Foreskin melanocyte (primary cell): ENCODE measurements at places on chromosomes 11 and 22.

GRCh38 chr22:42912059-42912458 lies 55.0 kb upstream of the ARFGAP3 start:
- no peak for DNase-seq

- no peak for DNase-seq
Observed at GRCh38 chr11:18188796-18189195, 16.2 kb downstream of the MRGPRX4 start.

DNA sequence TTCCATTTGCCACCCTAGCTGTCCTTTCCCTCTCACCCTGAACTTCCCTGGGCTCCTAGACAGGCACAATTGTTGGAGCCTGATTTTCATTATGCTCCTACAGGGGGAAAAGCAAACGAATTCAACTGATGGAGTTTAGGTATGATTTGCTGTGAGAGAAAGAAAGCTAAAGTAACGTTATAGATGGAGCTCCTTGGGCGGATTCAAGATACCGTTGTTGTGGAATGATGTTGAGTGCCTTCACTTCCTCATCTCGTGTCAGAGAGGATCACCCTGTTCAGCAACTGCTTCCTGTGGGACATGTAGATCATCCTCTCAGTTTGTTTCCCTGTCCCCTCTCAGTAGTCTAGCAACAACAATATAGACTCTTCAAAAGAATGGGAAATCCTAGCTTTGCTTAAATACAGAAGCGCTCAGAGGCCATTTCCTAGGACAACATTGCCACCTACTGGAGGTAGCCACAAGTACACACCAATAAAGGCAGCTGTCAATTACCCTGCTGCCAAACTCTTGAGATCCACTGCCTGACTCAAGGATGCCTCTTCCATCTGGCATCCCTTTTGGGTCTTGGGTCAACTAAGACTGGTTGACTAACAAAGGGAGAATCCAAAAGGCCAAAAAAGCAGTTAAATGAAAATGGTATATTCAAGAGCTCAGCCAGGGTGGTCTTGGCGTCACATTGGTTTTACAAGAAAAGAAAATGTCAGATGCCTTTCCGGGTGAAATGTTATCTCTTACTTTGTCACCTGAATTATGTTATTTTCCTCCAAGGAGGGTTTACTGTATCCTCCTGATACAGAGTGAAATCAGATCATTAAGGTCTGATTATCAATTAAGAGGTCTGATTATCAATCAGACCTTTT lies 13.5 kb upstream of the DTX4 start:
- DNase-seq = peak; percentile 67

DNA sequence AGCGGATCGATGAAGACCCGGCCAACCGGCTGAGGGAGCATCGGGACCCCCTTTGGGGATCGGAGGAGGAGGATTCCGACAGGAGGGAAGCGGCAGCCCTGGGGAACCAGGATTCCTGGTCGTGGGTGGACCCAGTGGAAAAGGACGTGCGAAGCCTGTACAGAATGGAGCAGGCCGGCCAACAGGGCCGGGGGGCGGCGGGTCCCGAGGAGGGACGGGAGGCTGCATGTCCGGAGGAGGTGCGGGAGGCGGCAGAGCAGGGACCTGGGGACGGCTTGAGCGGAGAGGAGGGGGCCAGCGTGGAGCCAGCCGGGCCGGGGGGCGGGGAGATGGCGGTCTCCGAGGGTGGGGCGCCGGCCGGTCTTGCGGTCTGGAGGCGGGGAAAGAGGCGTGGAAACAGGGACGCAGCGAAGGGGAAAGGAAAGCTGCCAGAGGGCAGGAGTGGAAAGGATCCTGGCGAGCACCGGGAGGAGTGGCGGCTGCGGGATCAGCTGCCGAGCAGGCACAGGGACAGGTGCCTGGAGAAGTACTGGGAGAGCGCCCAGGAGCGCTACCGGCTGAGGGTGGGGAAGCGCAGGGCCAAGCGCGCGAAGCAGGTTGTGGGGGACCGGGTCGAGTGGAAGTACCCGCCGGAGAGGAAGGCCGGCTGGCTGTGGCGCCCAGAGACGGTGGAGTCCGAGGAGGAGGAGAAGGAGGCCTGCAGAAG lies at the start of gene ANO5:
ANO5 (plus strand) TSS at position 444 of the 706 bp plus-strand sequence. CDS start 408 bp downstream, outside the sequence.
- peak; percentile 29 for DNase-seq

- DNase-seq = no peak
Observed at GRCh38 chr11:65415499-65416340, 6.9 kb upstream of the NEAT1 start.

GRCh38 chr22:23684561-23685031 lies 6.2 kb upstream of the RGL4 start:
- no peak for DNase-seq

GRCh38 chr11:133797554-133797953 lies 47.8 kb downstream of the SPATA19 start:
- DNase-seq = no peak

- DNase-seq = no peak
Observed at GRCh38 chr11:15651816-15652215, 537.1 kb downstream of the INSC start.

GRCh38 chr11:15412054-15412453 lies 297.3 kb downstream of the INSC start:
- no peak for DNase-seq

- no peak for DNase-seq
Observed at GRCh38 chr11:2813141-2813908, 72.2 kb downstream of the CDKN1C start.

DNA sequence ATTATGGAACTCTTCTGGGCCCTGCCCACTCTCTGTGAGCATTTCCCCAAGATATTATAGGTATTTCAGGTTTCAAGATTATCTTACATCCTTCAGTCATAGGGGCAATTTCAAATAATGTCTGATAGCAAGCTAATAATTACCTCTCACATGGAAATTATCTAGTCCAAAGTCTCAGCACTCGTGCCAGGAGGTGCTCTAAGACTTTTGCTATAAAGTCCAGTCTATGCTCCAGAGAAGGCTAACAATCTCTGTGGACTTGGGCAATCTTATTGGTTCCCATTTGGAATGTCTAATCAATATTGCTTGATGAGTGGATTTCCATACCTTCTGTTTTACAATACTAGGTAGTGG lies 5.4 kb downstream of the TREH start:
- DNase-seq = no peak

- DNase-seq = no peak
Observed at GRCh38 chr22:38300946-38301345, 16.3 kb downstream of the CSNK1E start.

GRCh38 chr11:68002575-68002937 lies 1.3 kb downstream of the UNC93B1 start:
- no peak for DNase-seq

GRCh38 chr11:37861671-37862070 lies 1263.6 kb upstream of the RAG2 start:
- no peak for DNase-seq
